Activated naive CD4-positive, alpha-beta T cell (primary cell): ENCODE measurements at places on chromosomes 7 and 10.

DNA sequence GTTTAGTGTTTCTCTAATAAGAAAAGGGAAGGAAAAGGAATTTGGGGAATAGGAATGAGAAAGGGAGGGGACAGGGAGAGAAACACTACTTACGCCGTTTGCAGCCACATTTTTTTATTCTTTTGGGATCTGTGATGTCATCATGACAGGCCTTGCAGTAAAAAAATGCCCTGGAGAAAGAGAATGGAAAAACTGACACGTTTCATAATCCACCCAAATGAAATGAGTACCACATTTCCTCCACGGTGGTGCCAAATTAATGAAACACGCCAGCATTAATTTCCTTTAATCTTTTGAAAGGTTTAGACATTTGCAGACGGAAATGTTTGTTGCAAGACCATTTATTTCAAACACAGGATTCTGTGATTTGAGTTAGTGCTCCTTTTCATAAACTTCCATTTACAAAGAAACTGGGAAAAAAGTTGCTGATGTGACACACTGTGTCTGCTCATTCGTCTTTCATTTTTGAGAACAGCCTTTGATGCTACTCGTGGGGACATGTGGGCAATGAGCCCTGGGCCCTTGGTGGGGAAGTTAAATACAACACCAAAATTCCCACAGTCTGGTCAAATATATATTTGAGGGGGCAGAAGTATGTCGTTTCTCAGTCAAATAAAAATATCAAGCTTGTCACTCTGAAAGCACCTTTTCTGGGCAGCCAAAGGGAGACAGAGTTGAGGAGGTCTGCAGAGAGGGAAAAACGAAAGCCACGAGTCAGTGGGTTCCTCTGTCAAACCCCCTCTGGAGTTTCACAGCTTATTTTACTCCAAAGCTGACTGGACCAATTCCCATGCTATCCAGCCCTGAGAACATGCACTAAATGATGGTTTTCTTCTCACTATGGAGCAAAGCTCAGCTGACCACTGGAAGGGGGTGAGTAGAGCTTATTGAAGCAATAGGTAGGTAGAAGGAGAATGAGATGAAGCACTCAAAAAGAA lies 625.5 kb downstream of the KCNMA1 start:
- no peak for DNase-seq

DNA sequence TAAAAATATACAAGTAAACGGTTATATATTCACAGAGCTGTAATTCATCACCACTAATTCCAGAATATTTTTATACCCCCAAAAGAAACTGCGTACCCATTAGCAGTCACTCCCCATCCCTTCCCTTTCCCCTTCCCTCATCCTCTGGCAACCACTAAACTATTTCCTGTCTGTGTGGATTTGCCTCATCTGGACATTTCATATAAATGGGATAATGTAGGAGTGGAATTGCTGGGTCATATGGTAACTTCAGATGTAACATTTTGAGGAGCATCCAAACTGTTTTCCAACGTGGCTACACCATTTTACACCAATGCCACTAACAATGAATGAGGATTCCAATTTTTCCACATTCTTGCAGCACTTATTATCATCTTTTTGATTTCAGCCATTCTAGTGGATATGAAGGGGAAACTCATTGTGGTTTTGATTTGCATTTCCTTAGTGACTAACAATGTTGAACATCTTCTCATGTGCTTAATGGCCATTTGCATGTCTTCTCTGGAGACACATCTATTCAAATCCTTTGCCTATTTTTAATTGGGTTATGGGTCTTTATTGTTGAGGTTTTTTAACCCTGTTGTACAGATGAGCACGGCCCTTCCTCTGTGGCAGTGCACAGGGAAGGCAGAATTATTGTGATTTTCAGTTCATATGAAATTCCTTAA lies 79.2 kb downstream of the RBM20 start:
- no peak for DNase-seq

GRCh38 chr10:128137877-128138276 lies 11.7 kb upstream of the MKI67 start:
- DNase-seq, result no peak

DNA sequence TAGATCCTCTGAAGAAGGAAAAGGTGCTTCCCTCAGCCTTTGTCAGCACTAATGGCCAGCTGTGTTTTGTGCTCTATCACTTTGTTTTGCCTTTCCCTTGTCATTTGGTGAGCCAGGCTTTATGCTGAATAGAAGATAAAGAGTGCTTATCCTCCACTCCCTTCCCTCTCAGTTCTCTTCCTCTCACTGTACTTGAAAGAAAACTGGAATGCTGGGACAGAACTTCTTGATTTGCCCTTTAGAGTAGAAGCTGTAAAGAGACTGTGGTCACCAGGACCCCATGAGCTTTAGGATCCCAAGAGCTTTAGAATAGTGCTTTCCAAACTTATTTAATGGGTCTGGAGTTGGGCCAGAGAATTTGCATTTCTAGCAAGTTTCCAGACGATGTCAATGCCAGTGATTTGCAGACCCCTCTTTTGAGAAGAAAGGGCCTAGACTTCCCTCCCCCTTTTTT lies 81.4 kb downstream of the LRRC4 start:
- no peak for DNase-seq

DNA sequence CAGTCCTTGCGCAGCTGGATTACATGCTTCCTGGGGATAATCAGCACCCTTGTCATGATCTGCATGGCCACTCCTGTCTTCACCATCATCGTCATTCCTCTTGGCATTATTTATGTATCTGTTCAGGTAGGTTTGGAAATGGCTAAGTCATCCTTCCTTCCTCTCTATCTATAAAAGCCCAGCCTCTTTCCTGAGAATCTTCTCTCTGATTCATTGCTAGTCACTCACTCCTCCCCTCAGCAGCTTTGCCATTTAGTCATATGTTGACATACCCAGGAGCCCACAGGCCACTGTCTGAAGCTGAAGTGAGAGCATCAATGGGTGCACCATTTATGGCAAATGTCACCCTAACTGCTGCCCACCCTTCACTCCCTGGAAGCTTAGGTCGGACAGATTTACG lies 52.0 kb downstream of the ABCC2 start:
- no peak for DNase-seq

DNA sequence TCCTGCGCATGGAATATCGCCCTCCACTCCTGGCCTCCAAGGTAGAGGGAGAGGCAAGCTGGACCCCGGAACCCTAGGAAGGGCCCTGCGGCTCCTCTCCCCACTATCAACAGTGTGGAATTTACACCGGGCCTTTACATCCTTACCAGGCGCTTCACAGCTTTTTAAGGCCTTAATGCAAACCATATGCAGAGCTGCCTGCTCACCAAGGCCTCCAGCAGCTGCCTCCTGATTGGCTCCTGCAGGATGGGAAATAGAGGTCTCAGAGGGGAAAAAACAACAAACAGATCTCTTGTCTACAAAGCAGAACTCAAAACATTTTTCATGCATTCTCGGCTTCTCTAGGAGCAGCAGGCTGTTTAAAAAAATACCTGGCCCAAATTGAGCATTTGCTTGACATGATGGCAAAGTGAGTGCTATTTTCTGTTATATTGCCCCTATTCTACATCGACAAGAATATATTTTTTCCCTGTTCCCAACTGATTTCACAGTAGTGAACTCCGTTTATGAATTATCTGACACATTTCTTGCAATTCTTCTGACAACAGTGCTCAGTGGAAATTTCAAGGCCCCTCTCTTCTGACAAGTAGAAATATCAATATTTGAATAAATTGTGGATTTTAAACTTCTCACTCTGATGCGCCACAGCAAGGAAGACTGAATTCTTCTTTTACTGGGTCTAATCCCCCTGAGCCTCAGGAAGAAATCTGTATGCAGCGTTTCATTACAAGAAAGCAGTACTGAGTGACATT lies 51.7 kb downstream of the EBF3 start:
- DNase-seq, result no peak

- DNase-seq, result no peak
Observed at GRCh38 chr10:107163881-107164861, at the start of gene SORCS1. TSS of gene SORCS1 (minus strand) at chr10:107164706.

GRCh38 chr10:78976825-78977755 lies 91.7 kb upstream of the ZMIZ1 start:
- DNase-seq, result no peak
